Thyroid gland (tissue), 4 donors: ENCODE measurements at places on chromosomes 12 and 14.

- no peak overlapping the region for H3K27ac ChIP-seq
- peaks cover 10% of the 10 kb centered on the region for H3K4me1 ChIP-seq
- no peaks in the 10 kb centered on the region for H3K27me3 ChIP-seq
- peak; percentile 39 for DNase-seq
These were observed 48.8 kb upstream of the CHST11 start for GRCh38 chr12:104407922-104408321.

DNA sequence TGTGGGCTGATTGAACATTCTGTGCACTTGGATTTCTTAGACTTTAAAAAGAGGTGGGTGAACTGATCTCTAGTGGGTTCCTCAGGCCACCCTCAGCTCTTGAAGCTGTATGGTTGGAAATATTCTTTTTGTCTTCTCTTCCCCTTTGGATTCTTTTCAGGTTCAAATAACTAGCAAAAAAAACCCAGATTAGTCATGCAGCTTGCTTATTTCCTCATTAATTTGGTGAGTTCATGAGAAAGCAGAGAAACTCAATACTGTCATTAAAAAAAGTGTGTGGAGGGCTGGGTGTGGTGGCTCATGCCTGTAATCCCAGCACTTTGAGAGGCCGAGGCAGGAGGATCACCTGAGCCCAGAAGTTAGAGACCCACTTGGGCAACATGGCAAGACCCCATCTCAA, 183.4 kb downstream of the ESR2 start:
- no peak for DNase-seq
- peak overlapping the region; percentile 93 for H3K27ac ChIP-seq
- H3K27me3 ChIP-seq, result no peaks in the 10 kb centered on the region
- H3K4me1 ChIP-seq, result peaks cover 30% of the 10 kb centered on the region

- DNase-seq, result no peak
- no peaks in the 10 kb centered on the region for H3K36me3 ChIP-seq
- H3K27ac ChIP-seq, result no peak overlapping the region
- no peaks in the 10 kb centered on the region for H3K4me1 ChIP-seq
These were observed 246.9 kb upstream of the TMEM132C start for GRCh38 chr12:128019996-128020544.

DNA sequence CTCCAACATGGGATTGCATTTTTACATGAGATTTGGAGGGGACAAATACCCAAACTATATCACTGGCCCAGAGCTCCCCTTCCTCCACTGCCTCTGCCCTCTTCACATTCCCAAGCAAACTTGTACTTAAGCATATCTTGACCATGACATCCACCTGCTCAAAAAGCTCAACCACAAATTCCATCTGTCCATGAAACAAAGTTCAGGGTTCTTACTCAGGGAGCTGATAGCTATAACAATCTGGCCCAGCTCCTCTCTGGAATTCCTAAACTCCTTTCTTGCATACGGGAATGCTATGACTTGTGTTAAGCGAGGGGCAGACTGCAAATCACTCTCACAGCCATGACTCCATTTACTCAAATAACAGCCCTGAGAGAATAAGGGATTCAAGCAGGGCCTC, 152.1 kb downstream of the GALC start:
- H3K27ac ChIP-seq, result no peak overlapping the region
- H3K4me3 ChIP-seq, result no peak overlapping the region
- H3K27me3 ChIP-seq, result no peaks in the 10 kb centered on the region

- H3K4me3 ChIP-seq, result no peak overlapping the region
- H3K27ac ChIP-seq, result no peak overlapping the region
- DNase-seq, result no peak
- no peaks in the 10 kb centered on the region for H3K27me3 ChIP-seq
These were observed 9.2 kb downstream of the CD69 start for GRCh38 chr12:9751204-9752144.

- H3K27me3 ChIP-seq, result no peaks in the 10 kb centered on the region
- H3K36me3 ChIP-seq, result no peaks in the 10 kb centered on the region
- H3K27ac ChIP-seq, result no peak overlapping the region
- no peaks in the 10 kb centered on the region for H3K4me1 ChIP-seq
- no peak for DNase-seq
- no peak overlapping the region for H3K4me3 ChIP-seq
These were observed 199.1 kb downstream of the SLC5A8 start for GRCh38 chr12:101010896-101011295.

GRCh38 chr12:26871985-26872384, 39.0 kb upstream of the ITPR2 start:
- no peak for DNase-seq
- no peak overlapping the region for H3K27ac ChIP-seq
- peaks cover 15% of the 10 kb centered on the region for H3K4me1 ChIP-seq
- no peak overlapping the region for H3K4me3 ChIP-seq

- H3K4me1 ChIP-seq, result no peaks in the 10 kb centered on the region
- H3K4me3 ChIP-seq, result no peak overlapping the region
- no peaks in the 10 kb centered on the region for H3K36me3 ChIP-seq
- DNase-seq, result peak; percentile 9
These were observed 60.9 kb upstream of the GPATCH2L start for GRCh38 chr14:76090616-76091391.

GRCh38 chr12:12358528-12358927, 1.6 kb downstream of the BORCS5 start:
- DNase-seq, result no peak
- H3K4me3 ChIP-seq, result no peak overlapping the region
- H3K36me3 ChIP-seq, result peaks cover 4% of the 10 kb centered on the region

DNA sequence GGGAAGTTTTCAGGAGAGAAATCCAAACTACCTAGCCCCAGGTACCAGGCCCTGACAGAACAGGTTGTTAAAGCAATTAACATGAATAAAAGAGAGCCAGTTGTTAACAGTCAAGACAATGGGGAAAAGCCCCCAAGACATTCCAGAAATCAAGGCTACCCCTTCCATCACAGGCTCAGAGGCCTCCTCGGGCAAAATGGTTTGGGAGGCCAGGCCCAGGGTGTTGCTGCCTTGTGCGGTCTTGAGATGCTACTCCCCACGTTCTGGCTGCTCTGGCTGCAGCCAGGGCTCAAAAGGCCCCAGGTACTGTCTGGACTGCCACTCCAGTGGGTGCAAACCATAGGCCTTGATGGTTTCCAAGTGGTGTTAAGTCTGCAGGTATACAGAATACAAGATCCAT, 7.0 kb downstream of the CRY1 start:
- no peak overlapping the region for H3K27ac ChIP-seq
- H3K36me3 ChIP-seq, result no peaks in the 10 kb centered on the region
- peaks cover 10% of the 10 kb centered on the region for H3K4me1 ChIP-seq
- H3K4me3 ChIP-seq, result no peak overlapping the region

- no peak for DNase-seq
- H3K4me3 ChIP-seq, result no peak overlapping the region
- no peaks in the 10 kb centered on the region for H3K36me3 ChIP-seq
- H3K27ac ChIP-seq, result no peak overlapping the region
These were observed 11.8 kb downstream of the TMEM179 start for GRCh38 chr14:104592785-104593184.

DNA sequence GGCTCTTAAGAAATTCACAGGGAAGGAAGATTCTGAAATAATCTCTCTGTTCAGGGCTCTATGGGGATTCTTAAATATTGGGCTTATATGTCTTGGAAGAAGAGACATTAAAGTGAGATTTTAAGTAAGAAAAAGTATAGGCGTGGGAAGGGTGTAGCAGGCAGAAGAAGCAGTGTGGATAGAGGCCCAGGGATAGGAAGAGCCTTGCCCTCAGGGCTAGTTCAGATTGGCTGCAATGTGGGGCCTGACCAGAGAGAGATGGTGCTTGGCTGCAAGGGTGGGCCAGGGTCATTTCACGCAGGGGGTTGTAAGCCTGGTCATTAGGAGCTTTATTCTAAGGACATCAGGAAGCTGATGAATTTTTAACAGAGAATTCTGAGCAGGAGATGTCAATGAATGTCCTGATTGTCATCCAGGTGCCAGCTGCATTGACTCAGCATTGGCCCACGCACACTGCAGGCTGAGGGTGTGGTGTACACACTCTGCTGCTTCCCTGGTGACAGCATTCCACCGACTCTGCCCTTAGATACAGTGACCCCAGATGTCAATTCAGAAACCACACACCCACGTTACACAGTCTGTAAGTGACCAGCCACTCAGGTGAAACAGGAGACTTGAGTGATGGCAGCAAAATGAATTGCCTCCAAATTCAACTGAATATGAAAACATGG, 582.5 kb downstream of the NRXN3 start:
- no peak overlapping the region for H3K4me3 ChIP-seq
- H3K27ac ChIP-seq, result no peak overlapping the region
- no peaks in the 10 kb centered on the region for H3K36me3 ChIP-seq
- DNase-seq, result no peak

GRCh38 chr12:64946132-64946829, 121.8 kb downstream of the TBC1D30 start:
- no peak overlapping the region for H3K4me3 ChIP-seq
- H3K4me1 ChIP-seq, result no peaks in the 10 kb centered on the region
- peak; percentile 5 for DNase-seq
- no peaks in the 10 kb centered on the region for H3K36me3 ChIP-seq

- no peaks in the 10 kb centered on the region for H3K36me3 ChIP-seq
- H3K27ac ChIP-seq, result no peak overlapping the region
- peak; percentile 17 for DNase-seq
- H3K27me3 ChIP-seq, result no peaks in the 10 kb centered on the region
- no peak overlapping the region for H3K4me3 ChIP-seq
These were observed 253.1 kb downstream of the BCAT1 start for GRCh38 chr12:24695657-24696329.

DNA sequence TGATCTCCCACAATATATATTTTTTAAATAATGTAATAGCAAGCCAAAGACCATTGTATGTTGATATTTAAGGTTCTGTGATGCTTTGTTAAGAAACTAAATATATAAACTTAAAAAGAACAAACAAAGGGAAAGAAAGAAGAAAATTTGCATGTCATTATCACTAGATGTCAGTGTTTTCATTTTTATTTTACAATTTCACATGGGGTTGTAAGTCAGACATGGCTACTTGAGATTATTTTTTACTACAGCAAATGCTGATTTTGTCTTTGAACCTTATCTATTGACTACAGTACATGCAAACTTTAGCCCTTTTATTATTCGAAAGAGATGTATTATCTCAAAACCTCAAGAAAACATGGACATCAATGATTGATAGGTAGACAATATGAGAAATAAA, 36.1 kb downstream of the SLCO1C1 start:
- no peak overlapping the region for H3K4me3 ChIP-seq
- H3K36me3 ChIP-seq, result no peaks in the 10 kb centered on the region
- no peaks in the 10 kb centered on the region for H3K27me3 ChIP-seq

DNA sequence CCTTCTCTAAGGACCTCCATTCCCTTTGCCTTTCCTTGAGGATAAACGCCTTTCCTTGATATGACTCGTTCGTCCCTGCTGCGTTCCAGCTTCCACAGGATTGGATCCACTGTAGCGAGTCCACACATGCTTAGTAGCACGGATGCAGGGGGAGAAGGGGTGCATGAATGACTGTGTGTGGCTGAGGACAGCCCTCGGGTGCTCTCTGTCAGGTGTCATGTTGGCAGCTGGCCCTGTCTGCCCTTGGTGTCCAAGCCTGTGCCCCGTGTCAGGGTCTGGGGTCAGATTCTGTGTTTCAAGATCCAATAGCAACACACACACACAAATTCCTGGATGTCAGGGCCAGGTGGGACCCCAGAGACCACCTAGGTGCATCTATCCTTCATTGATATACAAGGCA, 17.5 kb upstream of the KRT80 start:
- H3K27ac ChIP-seq, result no peak overlapping the region
- peaks cover 12% of the 10 kb centered on the region for H3K4me1 ChIP-seq
- DNase-seq, result no peak
- H3K36me3 ChIP-seq, result no peaks in the 10 kb centered on the region
- no peak overlapping the region for H3K4me3 ChIP-seq
- no peaks in the 10 kb centered on the region for H3K27me3 ChIP-seq

- no peaks in the 10 kb centered on the region for H3K36me3 ChIP-seq
- H3K4me3 ChIP-seq, result no peak overlapping the region
- no peaks in the 10 kb centered on the region for H3K4me1 ChIP-seq
- no peak for DNase-seq
These were observed 116.0 kb downstream of the TSPAN9 start for GRCh38 chr12:3193131-3193530.

GRCh38 chr12:114658002-114658441, 26.0 kb downstream of the TBX3 start:
- no peak overlapping the region for H3K27ac ChIP-seq
- H3K27me3 ChIP-seq, result no peaks in the 10 kb centered on the region
- peaks cover 24% of the 10 kb centered on the region for H3K4me1 ChIP-seq

GRCh38 chr12:14931791-14932560, 6.4 kb downstream of the ERP27 start:
- H3K4me3 ChIP-seq, result no peak overlapping the region
- H3K27ac ChIP-seq, result no peak overlapping the region
- no peaks in the 10 kb centered on the region for H3K27me3 ChIP-seq
- H3K4me1 ChIP-seq, result peaks cover 27% of the 10 kb centered on the region
- H3K36me3 ChIP-seq, result no peaks in the 10 kb centered on the region

DNA sequence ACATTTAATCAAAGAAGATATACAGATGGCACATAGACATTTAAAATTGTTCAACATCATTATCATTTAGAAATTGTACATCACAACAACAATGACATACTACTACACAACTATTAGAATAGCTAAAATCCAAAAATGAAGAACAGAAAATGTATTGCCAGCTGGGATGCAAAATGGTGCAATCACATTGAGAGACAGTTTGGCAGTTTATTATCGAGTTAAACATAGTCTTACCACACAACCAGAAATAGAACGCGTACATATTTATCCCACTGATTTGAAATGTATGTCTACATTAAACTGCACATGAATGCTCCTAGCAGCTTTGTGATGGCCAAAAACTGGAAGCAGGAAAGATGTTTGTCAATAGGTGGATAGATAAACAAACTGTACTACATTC, 791.5 kb upstream of the MGAT4C start:
- no peaks in the 10 kb centered on the region for H3K27me3 ChIP-seq
- no peak overlapping the region for H3K27ac ChIP-seq
- H3K36me3 ChIP-seq, result no peaks in the 10 kb centered on the region
- no peak for DNase-seq
- no peaks in the 10 kb centered on the region for H3K4me1 ChIP-seq

GRCh38 chr12:101931498-101932326, 54.3 kb downstream of the DRAM1 start:
- no peak overlapping the region for H3K27ac ChIP-seq
- H3K36me3 ChIP-seq, result no peaks in the 10 kb centered on the region
- H3K4me3 ChIP-seq, result no peak overlapping the region
- H3K4me1 ChIP-seq, result peaks cover 8% of the 10 kb centered on the region
- DNase-seq, result no peak

DNA sequence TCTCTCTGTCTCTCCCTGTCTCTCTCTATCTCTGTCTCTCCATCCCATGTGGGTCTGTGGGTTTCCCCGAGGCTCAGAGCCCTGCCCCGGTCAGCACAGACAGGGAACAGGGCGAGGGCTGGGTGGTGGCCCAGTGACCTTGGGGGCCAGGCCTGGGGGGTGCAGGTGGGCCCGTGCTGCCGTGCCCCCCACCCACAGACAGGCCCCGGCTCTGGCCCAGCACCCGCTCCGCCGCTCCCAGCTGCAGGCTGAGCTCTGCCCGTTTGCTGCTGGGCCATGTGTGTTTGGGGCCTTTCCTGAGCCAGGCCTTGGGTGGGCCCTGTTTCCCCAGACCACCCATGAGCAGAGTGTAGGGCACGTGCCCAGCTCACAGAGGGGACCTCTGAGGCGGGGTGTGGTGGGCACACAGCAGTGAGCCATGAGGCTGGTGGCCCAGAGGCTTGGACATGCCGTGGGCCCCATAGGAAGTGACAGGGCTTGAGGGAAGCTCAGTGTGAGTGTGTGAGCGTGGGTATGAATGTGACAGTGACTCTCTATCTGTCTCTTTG, 51.0 kb downstream of the TMEM121 start:
- no peak overlapping the region for H3K27ac ChIP-seq
- H3K27me3 ChIP-seq, result no peaks in the 10 kb centered on the region
- H3K36me3 ChIP-seq, result no peaks in the 10 kb centered on the region
- no peak overlapping the region for H3K4me3 ChIP-seq
- no peaks in the 10 kb centered on the region for H3K4me1 ChIP-seq
